NCI-H1930 (cell line): ENCODE measurements at places on chromosomes 12 and 14.
A peak's percentile ranks its signal among the peaks of the same experiment; 100 is the strongest.

GRCh38 chr14:78086342-78086741 lies 83.8 kb upstream of the NRXN3 start:
- DNase-seq = no peak

DNA sequence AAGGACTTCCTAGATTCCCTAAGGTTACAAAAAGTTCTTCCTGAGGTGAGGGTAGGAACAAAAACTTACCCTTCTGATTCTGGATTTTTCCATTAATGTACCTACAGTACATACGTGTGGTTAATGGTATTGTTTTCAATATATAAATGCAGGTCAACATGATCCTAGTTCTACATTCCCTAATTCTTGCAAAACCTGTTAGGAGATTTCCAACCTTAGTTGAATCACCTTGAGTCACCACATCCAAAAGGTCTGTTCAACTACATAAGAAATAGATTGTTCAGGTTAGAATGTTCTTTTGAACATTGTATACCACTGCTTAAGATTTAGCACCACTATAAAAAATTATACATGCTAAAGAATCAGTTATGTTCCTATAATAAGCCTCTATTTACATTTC lies 118.9 kb downstream of the GARIN6 start:
- DNase-seq = no peak

DNA sequence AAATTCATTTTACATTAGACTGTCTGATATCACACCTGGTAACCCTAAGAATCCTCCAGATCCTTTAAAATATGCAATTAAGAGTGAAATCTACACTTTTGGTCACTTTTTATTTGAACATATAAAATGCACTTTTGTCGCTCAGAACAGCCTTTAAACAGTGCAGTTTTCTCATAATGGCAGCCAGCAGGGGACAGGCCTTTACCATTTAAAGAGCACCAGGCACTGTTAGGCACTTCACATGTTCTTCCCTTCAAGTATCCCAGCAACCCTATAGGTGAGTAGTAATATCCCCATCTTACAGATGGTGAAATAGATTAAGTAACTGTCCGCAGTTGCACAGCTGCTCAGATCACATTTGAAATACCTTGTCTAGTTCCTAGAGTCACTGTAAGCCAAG lies 11.3 kb upstream of the SAMD4A start:
- no peak for DNase-seq

- DNase-seq = peak; percentile 53
Observed at GRCh38 chr12:45638386-45638785, 91.1 kb upstream of the ARID2 start.

GRCh38 chr12:122946690-122947341 lies 19.4 kb downstream of the ABCB9 start:
- peak; percentile 4 for DNase-seq
